B cell (primary cell): ENCODE measurements at places on chromosomes 12 and 14. TPM values are rescaled to one million over a fixed set of nuclear protein-coding genes. Genes with fewer than 3 reads are reported as not detected.

Gene GLT1D1
- total RNA-seq = 0.22 TPM in 1 of 2 replicates, not detected in the other

Gene SERPINA10
- total RNA-seq = not detected in 2 replicates

Gene KRT2
- not detected in 2 replicates for total RNA-seq

Gene IAPP
- total RNA-seq = not detected in 2 replicates

Gene ALDH1L2
- total RNA-seq = 0.32 and 0.46 TPM in 2 replicates

Gene DEGS2
- total RNA-seq = 5.8 and 6.4 TPM in 2 replicates

Gene SLC4A8
- 3.0 and 3.2 TPM in 2 replicates for total RNA-seq

Gene MYF5
- total RNA-seq = not detected in 2 replicates

Gene IFNG-AS1
- total RNA-seq = 14.7 and 19.0 TPM in 2 replicates

Gene LRFN5
- 0.30 and 0.95 TPM in 2 replicates for total RNA-seq

Gene FAM177A1
- total RNA-seq = 32.1 and 39.4 TPM in 2 replicates

- no peaks in the 10 kb centered on the region for H3K36me3 ChIP-seq
- no peak overlapping the region for H3K4me3 ChIP-seq
- H3K27ac ChIP-seq = no peak overlapping the region
- no peaks in the 10 kb centered on the region for H3K27me3 ChIP-seq
- peak; percentile 16 for DNase-seq
- peaks cover 11% of the 10 kb centered on the region for H3K4me1 ChIP-seq
Observed at GRCh38 chr14:59582845-59583509, 6.4 kb upstream of the CCDC175 start.

- no peak overlapping the region for H3K4me3 ChIP-seq
- DNase-seq = no peak
- H3K27me3 ChIP-seq = no peaks in the 10 kb centered on the region
- no peaks in the 10 kb centered on the region for H3K4me1 ChIP-seq
Observed at GRCh38 chr12:117837737-117838050, 131.1 kb downstream of the KSR2 start.

- H3K27ac ChIP-seq = no peak overlapping the region
- no peak overlapping the region for H3K4me3 ChIP-seq
- DNase-seq = no peak
Observed at GRCh38 chr14:44027397-44027796, 479.7 kb downstream of the FSCB start.

DNA sequence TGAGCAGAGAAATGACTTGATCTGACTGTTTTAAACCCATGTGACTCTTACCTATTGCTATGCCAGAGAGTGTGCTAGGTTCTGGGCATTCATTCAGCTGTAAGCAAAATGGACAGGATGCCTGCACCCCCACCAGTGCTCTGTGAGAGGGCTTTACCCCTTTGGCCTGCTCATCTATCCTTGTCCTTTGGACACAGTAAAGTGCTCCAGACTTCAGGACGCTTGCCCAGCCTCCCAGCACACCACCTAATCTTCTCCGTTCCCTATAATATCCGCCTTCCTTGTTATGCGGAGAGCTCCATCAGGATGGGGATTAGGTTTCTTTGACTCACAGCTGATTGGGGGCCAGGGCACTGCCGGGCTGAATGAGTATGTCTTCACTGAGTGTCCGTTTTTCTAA, 4.4 kb upstream of the ZNF839 start:
- no peaks in the 10 kb centered on the region for H3K27me3 ChIP-seq
- H3K36me3 ChIP-seq = no peaks in the 10 kb centered on the region
- no peak for DNase-seq
- H3K4me1 ChIP-seq = peaks cover 33% of the 10 kb centered on the region
- no peak overlapping the region for H3K4me3 ChIP-seq

DNA sequence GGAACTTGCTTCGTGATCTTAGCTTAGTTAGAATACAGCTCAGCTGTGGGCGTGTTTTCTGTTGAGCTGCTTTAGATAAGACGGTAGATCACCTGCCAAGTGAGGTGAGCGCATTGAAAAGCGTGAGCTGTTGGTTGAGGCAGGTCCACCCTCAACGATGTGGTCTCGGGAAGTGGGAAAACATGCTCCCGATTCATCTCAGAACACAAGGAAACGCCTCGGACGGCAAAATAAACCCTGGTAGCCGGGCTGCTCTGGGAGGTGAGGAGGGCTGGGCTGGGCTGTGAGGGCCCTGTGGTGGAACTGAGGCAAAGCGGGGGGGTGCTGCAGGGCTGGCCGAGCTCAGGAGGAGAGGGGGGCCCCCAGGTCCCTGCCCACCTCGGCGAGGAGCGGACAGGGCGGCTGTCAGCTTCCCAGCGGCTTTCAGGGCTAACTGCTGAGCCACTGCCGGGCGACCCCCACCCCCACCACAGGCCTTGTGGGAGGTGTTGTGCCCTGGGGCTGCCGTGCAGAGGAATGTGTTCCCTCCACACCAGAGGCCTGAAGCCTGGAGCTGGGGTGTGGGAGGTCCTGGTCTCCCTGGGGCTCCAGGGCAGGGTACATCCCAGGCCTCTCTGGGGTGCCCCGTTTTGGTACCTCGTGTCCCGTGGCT, 30.7 kb downstream of the NOC4L start:
- H3K27me3 ChIP-seq = no peaks in the 10 kb centered on the region
- H3K4me1 ChIP-seq = peaks cover 12% of the 10 kb centered on the region
- no peak for DNase-seq
- no peak overlapping the region for H3K4me3 ChIP-seq

DNA sequence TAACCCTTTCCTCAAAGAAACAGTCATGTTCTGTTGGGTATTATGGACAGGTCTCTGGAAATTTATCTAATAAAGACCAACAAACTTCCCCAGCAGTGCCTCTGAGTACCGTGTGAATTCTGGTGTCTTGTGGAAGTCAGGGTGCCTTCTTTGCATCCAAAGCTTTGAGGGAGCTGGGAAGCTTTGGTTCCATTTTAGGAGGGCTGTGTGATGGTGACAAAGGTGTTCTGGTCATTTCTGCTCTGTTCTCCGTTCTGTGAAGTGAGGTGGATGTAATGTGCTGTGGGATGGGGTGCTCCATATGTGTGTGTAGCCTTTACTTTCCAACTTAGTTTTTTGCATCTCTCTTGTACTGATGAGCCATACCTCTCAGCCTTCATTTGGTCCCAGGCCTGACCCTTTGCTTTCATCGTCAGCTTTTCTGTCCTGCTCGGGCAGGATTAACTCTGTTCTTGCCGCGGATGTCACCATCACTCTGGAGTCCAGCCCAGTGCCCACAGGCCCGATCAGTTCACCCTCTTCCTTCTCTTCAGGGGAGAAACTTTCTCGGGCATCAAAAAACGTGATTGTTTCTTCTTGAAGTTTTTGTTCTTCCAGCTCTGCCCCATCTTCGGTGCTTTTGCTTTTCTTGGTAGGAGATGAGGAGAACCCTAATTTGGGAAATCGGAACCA, 13.2 kb downstream of the PLD4 start:
- H3K36me3 ChIP-seq = no peaks in the 10 kb centered on the region
- DNase-seq = no peak
- H3K4me3 ChIP-seq = no peak overlapping the region
- no peaks in the 10 kb centered on the region for H3K27me3 ChIP-seq

- no peaks in the 10 kb centered on the region for H3K36me3 ChIP-seq
- peak; percentile 27 for DNase-seq
- no peaks in the 10 kb centered on the region for H3K4me1 ChIP-seq
- no peaks in the 10 kb centered on the region for H3K27me3 ChIP-seq
Observed at GRCh38 chr14:90368946-90369721, 27.7 kb upstream of the CALM1 start.

DNA sequence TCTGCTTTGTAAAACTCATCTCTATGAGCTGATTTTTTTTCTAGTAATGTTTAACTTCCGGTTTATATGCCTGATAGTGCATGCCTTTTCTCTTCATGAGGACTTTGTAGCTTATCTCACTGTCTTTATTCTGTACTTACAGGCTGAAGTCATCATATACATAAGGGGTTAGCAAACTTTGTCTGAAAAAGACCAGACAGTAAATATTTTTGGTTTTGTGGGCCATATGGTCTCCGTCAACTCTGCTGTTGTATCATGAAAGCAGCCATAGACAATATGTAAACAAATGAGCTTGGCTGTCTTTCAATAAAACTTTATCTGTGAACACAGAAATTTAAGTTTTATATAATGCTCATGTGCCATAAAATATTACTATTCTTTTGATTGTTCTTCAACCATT, 172.1 kb downstream of the GXYLT1 start:
- H3K27ac ChIP-seq = no peak overlapping the region
- H3K4me3 ChIP-seq = no peak overlapping the region
- H3K36me3 ChIP-seq = no peaks in the 10 kb centered on the region
- H3K4me1 ChIP-seq = no peaks in the 10 kb centered on the region

GRCh38 chr12:111094157-111095010, 174.0 kb upstream of the MYL2 start:
- H3K4me1 ChIP-seq = peaks cover 30% of the 10 kb centered on the region
- no peak overlapping the region for H3K4me3 ChIP-seq
- H3K27me3 ChIP-seq = no peaks in the 10 kb centered on the region

DNA sequence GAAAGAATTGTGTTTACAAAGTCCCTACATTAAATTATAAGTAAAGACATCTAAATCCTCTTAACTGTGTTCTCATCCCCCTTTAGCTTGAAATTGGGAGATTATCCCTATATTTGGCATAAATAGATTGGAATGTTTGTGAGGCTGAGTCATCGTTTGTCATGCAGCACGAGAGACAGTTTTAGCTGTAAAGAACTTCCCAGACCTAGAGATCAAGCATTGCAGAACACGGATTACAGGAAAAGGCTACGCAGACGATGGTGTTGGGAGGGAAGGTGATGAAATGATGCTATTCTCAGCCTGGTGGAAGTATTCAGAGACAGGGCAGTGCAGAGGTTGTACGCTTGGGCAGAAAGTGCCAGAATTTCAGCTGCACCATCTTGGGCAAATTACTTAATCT, 93.8 kb downstream of the PTPRB start:
- no peak overlapping the region for H3K27ac ChIP-seq
- DNase-seq = no peak
- no peaks in the 10 kb centered on the region for H3K4me1 ChIP-seq

DNA sequence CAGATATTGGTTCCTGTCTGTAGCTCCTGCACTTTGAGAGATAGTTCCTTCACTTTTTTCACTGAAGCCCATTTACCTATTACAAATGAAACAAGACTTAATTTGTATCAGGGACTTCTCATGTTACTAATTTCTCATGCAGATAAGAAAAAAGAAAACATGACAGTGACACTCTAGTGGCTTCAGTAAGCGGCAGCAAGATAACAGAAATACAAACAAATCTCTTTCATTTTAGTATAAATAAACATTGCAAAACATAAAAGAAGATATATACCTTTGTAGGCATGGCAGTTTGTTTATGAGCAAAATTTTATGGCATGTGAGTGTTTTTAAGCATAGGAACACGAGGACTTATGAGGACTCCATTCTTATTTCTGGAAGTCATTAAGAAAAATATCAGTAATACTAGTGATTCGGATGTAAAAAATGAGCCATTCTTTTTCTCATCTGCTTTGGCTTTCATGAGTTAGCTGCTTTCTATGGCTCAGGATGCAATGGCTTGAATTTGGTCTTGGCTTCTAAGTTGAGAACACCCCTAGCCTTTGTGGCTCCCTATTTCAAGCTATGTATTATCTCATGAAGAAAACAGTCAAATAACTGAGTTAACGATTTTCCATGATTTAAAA, 310.1 kb upstream of the RGS6 start:
- no peaks in the 10 kb centered on the region for H3K27me3 ChIP-seq
- DNase-seq = no peak
- no peak overlapping the region for H3K4me3 ChIP-seq
- H3K27ac ChIP-seq = no peak overlapping the region
- H3K4me1 ChIP-seq = no peaks in the 10 kb centered on the region

DNA sequence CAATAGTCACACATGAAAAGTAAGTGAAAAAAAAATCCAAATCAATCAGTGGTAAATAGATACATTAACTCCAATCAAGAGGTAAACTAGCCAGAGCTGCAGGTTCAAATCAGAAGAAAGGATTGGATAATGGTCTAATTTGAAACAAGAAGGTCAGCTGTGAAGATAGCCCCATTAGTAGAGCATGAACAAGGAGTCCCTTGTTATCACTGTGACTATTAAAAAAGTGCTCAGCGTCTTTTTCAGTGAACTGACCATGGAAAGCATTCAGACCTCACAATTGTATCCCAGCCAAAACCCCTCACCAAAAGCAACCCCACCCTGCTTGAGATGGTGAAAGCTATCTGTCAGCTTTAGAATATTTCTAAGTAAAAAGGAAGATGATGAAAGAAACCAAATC, 125.0 kb upstream of the EGLN3 start:
- H3K27me3 ChIP-seq = no peaks in the 10 kb centered on the region
- no peak for DNase-seq
- no peak overlapping the region for H3K27ac ChIP-seq
- H3K4me3 ChIP-seq = no peak overlapping the region
- no peaks in the 10 kb centered on the region for H3K4me1 ChIP-seq

DNA sequence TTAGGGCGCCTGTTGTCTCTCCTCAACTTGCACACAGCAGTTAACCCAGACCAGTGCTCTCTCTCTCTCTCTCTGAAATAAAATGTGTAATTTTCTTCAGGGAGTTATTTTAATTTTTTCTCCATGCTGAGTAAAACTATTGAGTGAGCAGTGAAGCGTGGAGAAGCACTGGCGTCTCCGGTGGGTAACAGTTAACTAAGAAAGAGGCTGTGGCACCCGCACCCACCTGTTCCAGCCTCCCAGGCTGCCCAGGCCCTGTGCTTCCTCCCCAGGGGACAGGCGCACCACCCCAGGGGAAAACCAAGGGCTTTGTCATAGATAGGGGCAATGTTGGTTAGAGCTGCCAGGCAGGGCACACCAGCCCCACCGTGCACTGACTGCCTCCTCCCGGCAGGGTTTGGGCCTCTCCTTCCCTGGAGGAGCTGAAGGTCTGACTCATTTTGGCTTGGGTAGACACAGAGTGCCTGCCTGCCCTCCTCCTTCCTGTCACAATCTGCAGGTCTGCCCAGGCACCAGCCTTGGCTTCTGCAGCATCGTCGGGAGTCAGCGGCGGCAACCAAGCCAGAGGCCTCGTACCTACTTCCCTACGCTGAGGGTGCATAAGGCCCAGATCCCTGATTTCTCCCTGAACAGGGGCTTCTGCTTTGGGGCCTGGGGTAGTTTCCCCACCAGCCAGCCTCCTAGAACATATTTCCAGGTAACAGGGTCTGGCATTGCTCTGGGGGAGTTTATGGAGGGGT, 3.9 kb downstream of the HOXC5 start:
- no peaks in the 10 kb centered on the region for H3K36me3 ChIP-seq
- no peaks in the 10 kb centered on the region for H3K27me3 ChIP-seq
- peaks cover 25% of the 10 kb centered on the region for H3K4me1 ChIP-seq
- no peak for DNase-seq
- H3K4me3 ChIP-seq = no peak overlapping the region

GRCh38 chr14:102866982-102867761, 55.3 kb upstream of the AMN start:
- H3K36me3 ChIP-seq = peaks cover 40% of the 10 kb centered on the region
- H3K4me3 ChIP-seq = no peak overlapping the region

- no peaks in the 10 kb centered on the region for H3K4me1 ChIP-seq
- no peaks in the 10 kb centered on the region for H3K36me3 ChIP-seq
- H3K27me3 ChIP-seq = no peaks in the 10 kb centered on the region
- H3K27ac ChIP-seq = no peak overlapping the region
- no peak overlapping the region for H3K4me3 ChIP-seq
Observed at GRCh38 chr14:83733670-83734069, 1796.3 kb upstream of the FLRT2 start.

GRCh38 chr14:81176241-81176640, 44.5 kb downstream of the GTF2A1 start:
- H3K27ac ChIP-seq = peak overlapping the region; percentile 4
- H3K27me3 ChIP-seq = no peaks in the 10 kb centered on the region
- peaks cover 10% of the 10 kb centered on the region for H3K4me1 ChIP-seq
- H3K36me3 ChIP-seq = peaks cover 4% of the 10 kb centered on the region
- no peak overlapping the region for H3K4me3 ChIP-seq
